ENCODE measurements at places on chromosomes 3 and 15.

- DNase-seq = no peak
These were observed 240.0 kb upstream of the CFAP20DC start for GRCh38 chr3:59289831-59290230.

- no peak for DNase-seq
These were observed 20.8 kb downstream of the FAM3D start for GRCh38 chr3:58645726-58646125.

DNA sequence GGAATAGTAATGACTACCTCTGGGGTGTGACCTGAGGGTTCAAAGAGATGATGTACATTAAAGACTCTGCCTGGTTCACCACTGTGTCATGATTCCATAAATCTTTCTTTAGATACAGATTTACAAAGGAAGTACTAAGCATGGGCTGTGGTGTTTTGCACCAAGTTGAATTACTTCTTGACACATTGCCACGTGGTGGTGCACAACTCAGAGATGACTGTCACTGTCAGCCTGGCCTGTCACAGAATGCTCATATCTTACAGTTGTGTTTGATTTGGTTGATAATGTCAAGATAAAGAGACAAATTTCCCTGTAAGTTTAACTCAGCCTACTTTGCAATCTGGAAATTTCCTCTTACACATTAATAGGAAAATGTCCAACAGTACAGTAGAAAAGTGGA lies 3.2 kb downstream of the CTDSPL start:
- no peak for DNase-seq

DNA sequence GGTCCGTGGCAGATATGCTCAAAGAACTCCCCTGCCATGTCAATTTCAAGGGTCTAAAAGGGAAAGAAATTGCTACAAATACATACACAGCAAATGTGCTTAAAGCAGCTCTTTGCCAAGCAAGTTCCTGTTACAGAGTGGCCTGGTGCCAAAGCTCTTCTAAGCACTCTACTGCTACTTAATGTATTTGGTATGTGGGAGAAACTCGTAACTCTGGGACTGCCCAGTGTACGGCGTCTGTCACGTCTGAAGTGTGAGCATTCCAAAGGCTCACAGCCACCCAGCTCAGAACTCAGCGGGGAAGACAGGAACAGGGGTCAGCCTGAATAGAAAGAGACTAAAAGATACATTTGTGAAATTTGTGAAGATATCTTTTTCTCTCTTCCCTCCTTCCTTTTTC lies 54.6 kb downstream of the RBMS3 start:
- DNase-seq = peak; percentile 99

GRCh38 chr15:92953566-92953965 lies 53.4 kb downstream of the CHD2 start:
- DNase-seq = no peak

GRCh38 chr3:27376109-27376772 lies 7.1 kb upstream of the NEK10 start:
- no peak for DNase-seq

DNA sequence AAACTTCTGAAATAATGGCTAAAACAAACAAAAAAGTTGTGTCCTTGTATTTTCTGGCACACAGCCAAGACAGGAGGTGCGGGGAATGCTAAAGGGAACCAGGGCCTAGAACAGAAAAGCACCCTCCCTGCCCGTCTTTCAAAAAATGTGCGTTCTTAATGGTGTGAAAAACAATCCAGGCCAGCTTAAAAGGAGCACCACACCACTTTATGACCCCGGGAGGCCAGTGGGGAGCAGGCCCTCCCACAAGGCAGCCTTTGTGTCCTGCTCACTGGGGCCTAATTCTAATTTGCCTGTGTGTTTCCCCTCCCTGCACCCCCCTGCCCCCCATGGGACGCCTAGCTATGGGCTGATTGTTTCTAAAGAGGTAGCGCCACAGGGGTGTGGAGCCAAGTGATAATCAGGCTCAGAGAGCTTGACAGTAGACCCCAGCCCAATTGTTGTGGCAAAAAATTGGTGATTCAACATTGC lies 181.4 kb downstream of the GREM1 start:
- no peak for DNase-seq

DNA sequence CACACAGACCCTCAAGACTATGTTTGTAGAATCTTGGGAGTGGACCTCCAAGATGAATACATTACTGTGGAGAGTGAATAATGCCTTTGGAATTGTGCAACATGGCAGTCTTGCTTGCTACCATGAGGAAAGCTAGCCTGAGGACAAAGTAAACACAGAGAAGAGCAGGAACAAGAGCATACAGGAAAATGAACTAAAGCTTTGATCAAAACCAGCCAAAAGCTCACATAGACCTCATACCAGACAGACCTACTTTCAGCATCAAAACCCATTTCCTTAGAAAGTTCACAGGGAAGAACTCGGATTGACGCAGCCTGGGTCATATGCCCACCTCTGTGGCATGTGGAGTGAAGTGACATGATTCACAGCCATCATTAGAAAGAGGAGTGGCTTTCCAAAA lies 3.3 kb upstream of the RAB8B start:
- DNase-seq = no peak

- DNase-seq = no peak
These were observed 568.2 kb upstream of the BCHE start for GRCh38 chr3:166405465-166405864.

GRCh38 chr3:15815696-15816095 lies 17.9 kb upstream of the ANKRD28 start:
- DNase-seq = peak; percentile 68

DNA sequence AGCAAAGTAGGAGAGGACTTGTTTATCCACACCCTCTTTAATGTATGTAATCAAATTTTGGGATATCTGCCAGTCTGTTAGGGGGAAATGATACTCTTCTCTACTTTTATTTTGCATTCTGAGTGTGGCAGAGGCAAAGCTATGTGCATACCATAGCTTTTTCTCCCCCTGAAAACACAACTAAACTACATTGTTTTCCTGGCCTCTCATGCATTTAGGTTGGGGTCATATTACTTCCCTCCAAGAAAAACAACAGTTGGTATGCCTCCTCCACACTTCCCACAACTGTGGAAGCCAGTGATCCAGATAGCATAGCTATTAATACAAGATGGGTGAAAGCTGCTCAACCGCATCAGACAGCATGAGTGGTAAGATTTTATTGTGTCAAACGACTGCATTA lies 6.9 kb downstream of the RPL15 start:
- no peak for DNase-seq

- no peak for DNase-seq
These were observed 106.3 kb upstream of the DLG1 start for GRCh38 chr3:197404754-197405153.

- no peak for DNase-seq
These were observed 317.7 kb downstream of the EDEM1 start for GRCh38 chr3:5505163-5505562.

DNA sequence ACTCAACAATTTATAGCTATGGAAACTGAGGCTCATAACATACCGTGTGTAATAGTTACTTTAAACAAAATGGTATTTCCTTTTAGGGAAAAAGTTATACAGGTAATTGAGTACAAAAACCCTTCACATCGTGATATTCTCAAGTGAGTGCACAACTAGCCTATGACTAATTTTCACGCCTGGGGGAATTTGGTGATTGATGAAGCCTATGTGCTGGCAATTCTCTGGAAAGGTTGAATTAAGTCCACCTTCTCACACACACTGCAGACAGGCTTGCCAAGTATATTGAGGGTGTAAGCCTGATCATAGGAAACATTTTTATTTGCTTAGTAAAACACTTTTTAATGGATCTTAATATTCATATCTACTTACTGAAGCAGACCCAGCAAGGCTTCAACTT lies 41.3 kb upstream of the ROBO2 start:
- no peak for DNase-seq

GRCh38 chr3:173650596-173650995 lies 253.1 kb downstream of the NLGN1 start:
- no peak for DNase-seq

DNA sequence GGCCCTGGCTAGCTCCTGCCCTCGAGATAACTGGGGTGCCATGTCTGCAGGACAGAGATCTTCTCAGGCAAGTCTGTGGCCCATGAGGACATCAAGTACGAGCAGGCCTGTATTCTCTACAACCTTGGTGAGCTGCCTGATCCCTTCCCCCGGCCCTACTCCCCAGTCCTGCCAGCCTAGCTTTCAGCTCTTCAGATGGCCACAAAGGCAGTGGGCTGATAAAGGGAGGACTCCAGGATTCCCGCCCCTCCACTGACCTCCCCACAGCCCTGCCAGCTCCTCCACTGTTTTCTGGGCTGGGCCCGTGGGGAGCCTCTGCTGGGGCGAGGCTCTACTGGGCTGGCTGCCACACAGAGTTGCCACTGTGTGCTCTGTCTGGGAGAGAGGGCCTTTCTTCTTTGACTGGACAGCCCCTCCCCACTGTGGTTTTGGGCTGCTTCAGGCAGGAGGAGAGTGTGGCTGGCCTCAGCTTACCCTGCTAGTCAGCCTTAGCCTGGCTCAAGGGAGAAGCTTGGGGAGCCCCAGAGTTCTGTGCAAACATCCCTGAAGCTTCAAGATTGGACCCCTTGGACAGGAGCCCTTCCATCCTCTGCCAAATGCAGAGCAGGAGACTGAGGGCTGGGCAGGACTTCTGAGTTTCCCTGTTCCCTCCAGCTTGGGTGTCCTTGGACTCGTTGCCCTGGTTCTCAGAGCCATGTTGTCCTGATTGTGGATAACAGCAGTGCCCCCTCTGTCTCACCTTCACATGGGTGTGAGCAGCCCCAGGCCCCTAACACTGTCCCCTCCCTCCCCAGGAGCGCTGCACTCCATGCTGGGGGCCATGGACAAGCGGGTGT lies 24.4 kb downstream of the PTPN23 start:
- peak; percentile 83 for DNase-seq

GRCh38 chr3:185332026-185332735 lies 30.8 kb upstream of the MAP3K13 start:
- DNase-seq = peak; percentile 15

GRCh38 chr3:65851827-65852226 lies 186.9 kb downstream of the MAGI1 start:
- DNase-seq = peak; percentile 86

- DNase-seq = no peak
These were observed 40.3 kb downstream of the IL1RAP start for GRCh38 chr3:190554197-190554596.

DNA sequence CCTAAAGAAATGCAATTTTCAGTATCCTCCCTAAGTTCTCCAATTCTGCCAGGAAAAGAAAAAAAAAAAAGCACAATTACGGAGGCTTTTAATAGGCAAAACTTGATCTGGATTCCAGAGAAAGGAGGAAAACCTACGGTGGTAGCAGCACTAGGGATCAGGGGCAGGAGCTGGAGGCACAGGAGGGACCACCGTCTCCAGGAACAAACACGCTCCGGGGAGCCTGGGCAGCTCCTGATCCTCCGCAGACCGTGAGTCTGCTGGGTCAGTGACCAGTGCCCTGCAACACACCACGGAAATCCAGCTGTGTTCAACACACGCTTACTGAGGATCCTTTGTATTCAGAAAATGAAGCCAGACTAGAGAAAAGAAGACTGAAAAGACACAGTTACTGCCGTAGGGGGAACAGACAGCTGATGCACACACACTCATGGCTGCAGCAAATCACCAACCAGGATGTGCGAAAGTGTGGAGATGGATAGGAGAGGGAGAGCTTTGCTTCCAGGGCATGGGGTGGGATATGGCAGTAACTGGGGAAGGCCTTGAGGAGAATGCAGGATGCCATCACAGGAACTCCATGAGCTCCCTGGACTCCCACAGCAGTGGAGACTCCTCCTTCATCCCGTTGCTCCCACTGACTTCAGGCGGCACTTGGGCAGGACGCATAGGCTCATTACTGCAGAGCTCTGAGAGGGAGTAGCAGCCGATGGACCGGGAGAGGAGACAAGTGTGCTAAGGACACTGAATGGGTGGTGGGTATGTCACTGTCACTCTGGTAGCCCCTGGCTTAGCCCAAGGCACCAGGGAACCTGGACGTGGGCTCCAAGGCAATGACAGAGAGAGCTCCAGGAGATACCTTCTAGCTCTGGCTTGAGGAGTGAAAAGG lies 167.0 kb downstream of the ATP10A start:
- DNase-seq = no peak

GRCh38 chr3:5032844-5033243 lies 53.6 kb downstream of the BHLHE40 start:
- DNase-seq = no peak

DNA sequence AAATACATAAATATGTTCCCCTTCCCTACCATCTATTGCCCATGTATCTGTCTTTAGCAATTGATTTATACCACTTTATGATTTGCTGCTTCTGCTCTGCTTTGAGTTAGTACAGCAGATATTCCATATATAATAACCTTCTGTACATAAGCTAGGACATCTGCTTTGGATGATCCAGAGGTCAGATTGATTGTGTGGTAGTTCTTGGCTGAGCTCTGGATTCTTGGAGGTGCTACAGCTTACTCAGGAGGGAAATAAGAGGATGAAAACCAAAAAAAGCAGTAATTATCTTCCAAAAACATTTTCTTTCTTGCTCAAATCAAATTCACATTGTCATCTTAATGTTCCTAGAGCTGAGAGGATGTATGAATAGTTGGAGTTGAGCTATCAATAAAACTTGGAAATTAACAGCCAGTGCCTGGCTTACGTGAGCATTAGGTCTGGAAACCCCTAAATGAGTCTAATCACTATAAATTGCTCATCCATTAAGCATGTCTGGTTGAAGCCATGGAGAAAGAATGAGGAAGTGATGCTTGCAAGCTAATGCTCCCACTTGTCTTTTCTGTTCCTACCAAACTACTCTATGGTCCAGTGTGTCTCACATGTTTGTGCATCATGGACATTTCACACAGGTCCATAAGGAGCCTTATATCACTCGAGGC lies 36.3 kb upstream of the TMEM42 start:
- peak; percentile 3 for DNase-seq
